ENCODE measurements at places on chromosomes 3 and 15. TPM values are rescaled to one million over a fixed set of nuclear protein-coding genes. Genes with fewer than 3 reads are reported as not detected.

The WDR72 gene
- not detected for polyA plus RNA-seq

The MNS1 gene
- 0.58 TPM for polyA plus RNA-seq

The SPATA12 gene
- polyA plus RNA-seq, result not detected

The RAD54L2 gene
- 5.9 TPM for polyA plus RNA-seq

The GOLGA8J gene
- polyA plus RNA-seq, result not detected

The TMEM266 gene
- 0.18 TPM for polyA plus RNA-seq

The GP5 gene
- 0.02 TPM for polyA plus RNA-seq

The TLR9 gene
- 0.07 TPM for polyA plus RNA-seq

The TF gene
- polyA plus RNA-seq, result 0.15 TPM

GRCh38 chr3:188488801-188489200 is 334.8 kb downstream of the LPP start:
- no peak for DNase-seq

- no peak for DNase-seq
These were observed 100.3 kb downstream of the ZIC1 start for GRCh38 chr3:147509448-147509847.

DNA sequence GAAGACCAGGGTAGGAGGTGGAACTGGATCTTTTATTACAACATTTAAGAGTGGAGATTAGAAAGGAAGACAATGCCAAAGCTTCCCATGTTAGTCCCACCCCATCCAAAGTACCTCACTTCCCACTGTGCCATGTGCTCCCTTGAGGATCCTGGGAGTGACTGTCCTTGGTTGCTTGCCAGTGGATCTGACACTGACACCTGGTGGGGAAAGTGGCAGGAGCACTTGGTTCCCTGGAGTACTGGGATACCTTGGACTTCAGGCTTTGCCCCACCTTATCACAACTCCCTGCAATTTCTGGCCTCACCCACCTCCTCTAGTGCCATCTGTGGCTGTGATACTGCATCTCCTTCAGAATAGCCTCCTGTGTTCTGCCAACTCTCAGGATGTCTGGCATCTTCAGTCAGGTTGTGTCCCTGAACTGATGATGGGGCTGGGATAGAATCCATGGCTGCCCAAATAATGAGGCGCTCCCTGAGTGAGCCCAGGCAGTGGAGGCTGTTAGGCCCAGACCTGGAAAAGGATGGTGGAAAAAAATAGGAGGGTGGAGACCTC is 1.3 kb downstream of the ELL3 start:
- DNase-seq, result no peak

DNA sequence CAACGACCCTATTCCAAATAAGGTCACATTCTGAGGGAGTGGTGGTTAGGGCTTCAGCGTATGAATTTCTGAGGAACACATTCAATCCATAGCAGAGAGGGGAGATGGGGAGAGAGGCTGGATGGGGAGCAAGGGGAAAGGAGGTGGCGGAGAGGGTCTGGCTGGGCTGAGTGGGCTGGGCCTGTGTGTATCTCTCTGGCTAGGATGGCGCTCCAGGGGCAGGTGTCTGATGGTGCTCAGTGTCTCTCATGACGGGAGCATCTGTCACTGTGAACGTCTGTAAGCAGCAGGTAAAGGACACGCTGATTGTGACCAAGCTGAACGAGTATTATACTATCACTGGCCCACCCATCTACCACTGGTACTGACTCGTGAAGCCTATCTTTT is 159.6 kb downstream of the XXYLT1 start:
- no peak for DNase-seq

- peak; percentile 73 for DNase-seq
These were observed 18.9 kb downstream of the CX3CR1 start for GRCh38 chr3:39260957-39261356.

DNA sequence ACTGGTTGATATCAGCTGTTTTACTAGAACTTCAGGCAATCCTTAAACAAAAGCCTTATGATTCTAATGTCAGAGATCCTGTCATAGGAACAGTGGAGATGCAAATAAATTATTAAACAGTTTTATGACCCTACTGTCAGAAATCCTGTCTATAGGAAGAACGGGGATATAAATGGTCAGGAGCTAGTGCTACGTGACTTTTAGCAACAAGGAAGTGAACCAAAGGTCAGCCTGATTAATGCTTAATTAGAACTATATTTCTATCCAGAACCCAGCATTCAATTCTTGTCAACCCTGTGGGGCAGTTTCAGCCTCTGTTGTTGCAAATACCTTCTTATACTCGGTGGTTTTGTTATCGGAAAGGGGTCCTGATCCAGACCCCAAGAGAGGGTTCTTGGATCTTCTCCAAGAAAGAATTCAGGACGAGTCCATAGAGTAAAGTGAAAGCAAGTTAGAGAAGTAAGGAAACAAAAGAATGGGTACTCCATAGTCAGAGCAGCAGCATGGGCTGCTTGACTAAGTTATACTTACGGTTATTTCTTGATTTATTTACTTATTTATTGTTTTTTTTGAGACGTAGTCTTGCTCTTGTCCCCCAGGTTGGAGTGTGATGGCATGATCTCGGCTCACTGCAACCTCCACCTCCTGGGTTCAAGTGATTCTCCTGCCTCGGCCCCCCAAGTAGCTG is 59.9 kb upstream of the RNU6-1 start:
- no peak for DNase-seq

- no peak for DNase-seq
These were observed 121.6 kb upstream of the VEPH1 start for GRCh38 chr3:157624801-157625200.

DNA sequence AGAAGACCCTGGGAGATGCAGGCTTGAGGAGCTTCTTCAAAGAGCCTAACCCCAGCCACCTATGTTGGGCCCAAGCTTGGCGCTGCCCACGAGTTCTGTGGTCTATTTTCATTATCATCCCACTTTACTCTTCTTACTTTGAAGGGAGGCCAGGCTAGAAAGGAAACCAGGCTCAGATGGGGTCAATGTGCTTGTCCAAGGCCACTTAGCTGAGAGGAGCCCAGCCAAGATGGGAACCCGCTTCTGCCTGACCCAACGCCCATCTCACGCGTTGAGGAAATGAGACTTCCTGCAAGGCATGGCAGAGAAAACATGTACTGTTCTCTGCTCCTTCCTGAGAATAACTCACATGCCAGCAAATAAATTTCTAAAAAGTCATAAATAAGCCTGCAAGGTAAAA is 486.3 kb upstream of the PROK2 start:
- DNase-seq, result no peak

DNA sequence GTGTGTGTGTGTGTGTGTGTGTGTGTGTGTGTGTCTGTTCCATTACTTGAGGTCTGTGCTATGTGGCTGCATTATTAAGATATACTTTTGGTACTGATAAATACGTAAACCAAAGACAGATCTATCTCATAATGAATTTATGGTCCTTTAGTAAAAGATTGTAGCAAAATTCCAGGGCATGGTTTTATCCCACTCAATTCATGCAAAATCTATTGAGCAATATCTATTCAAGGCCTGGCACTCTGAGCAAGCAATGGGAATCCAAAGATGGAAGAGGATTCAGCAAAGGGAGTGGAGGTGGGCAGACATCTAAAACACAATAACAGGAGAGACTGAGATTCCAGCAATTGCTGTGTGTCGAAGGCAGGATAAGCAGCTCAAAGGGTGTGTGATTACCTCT is 86.8 kb downstream of the RFTN1 start:
- DNase-seq, result no peak

GRCh38 chr3:131323792-131324191 is 57.8 kb upstream of the NUDT16 start:
- DNase-seq, result no peak
